ENCODE measurements at places on chromosomes 1 and 21.

DNA sequence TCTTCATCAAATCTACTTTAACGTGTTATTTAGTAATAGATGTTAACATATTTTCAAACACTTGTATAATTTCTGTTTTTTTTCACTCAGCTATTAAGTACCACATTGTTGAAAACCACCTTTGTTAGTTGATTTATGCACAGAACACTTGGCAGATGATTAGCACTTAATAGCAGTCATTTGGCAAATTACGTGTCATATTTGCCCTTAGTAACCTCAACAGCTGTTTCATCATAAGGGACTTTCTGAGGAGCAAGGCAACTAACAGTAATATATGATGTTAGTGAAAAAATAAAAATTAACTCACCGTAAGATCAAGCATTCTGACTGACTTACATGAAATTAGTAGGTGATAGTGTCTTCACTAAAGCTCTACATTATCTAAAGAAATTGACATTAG lies 186.4 kb downstream of the HMCN1 start:
- no peak for DNase-seq

DNA sequence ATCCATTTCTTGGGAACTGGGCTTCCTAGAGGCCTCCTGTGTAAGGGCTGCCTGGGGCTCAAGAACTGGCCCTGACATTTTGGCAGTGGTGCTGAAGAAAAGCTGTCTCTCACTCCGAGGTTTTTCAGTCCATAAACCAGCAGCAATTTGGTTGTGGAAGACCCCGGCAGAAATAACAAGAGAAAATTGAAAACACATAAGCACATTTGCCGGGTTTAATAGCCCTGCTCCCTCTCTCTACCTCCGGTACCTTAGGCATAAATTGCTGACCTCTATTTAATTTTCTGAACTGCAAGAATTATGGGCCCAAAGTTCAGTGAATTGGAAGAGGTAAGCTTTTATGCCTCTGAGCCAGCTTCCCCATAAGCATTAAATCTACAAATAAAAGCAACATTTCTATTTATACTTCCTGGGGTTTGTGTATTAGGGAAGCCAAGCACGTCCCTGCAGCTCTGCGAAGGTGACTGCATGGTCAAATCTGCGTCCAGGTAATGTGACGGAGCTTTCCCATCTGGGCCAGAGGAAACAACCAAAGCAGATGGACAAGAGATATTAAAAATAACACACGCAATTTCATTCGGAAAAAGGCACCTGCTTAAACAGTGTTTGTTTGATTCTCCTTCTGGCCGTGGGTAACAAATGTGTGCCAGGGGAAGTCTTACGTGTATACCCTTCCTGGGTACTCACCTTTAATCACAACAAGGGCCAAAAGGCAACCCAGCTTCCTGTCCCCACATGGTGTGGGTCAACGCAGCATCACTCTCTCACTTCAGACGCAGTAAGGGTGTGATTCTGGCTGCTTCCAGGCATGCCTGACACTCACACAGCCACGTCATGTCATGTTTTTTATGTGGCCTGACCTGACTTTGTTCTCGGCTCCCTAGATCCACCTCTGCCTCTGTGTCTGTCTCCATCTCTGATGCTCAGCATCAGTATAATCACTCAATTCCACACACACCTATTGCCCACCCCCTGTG lies 69.2 kb downstream of the PAPPA2 start:
- no peak for DNase-seq

GRCh38 chr1:218633238-218633988 lies 288.3 kb downstream of the TGFB2 start:
- DNase-seq: no peak

GRCh38 chr1:15584489-15585363 lies at the start of gene AGMAT:
Gene AGMAT, minus strand, starts transcription at chr1:15585051. Its CDS starts 84 bp downstream, at chr1:15584967.
- DNase-seq: no peak

- DNase-seq: no peak
Observed at GRCh38 chr1:79197421-79197820, 190.9 kb upstream of the ADGRL4 start.

DNA sequence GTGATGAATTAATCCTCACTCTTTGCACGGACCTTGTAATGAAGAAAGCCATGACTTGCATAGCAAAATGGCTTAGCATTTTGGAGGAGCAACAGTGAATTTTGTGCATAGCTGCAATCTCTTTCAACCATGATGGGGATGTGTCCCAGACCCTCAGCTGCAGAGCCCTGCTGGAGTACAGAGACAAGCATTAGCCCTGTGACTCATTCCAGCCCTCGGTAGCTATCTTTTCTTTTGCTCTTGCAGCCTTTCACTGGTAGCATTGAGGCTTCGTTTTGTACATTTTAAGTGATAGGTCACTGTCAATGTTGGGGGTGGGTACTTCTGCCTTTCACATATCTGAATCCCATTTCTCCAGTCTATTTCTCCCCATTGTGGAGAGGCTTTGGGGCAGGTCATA lies 58.4 kb downstream of the SLC35F3 start:
- no peak for DNase-seq

DNA sequence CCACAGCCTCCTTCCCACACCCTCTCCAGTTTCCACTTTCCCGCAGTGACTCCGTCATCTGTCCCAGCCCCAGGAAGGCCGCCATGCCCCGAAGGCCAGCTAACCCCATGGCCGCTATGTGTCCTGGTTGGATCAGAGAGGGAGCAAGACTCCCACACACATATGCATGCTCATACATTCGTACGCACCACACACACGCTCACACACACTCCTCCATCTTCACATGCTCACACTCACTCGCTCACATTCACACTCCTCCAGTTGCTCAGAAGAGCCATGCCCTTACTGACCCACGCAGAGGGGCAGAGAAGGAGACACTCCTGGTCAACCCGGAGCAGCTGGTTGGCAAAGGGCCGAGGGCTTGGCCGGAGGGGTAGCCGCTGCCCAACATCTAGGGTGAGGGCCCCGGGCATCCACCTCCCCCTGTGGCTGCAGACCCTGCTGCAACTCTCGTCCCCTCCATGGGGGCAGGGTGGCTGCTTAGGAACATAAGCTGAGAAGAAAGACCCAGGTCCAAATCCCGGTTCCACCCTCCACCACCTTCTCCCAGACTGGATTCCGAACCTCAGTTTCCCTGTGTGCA lies 122.3 kb upstream of the SLC25A33 start:
- DNase-seq: no peak

All from BJ (cell line).